ENCODE measurements at places on chromosomes 7 and 10. TPM values are rescaled to one million over a fixed set of nuclear protein-coding genes. Genes with fewer than 3 reads are reported as not detected.

FAM221A gene
- 29.5 TPM for polyA plus RNA-seq

DNA sequence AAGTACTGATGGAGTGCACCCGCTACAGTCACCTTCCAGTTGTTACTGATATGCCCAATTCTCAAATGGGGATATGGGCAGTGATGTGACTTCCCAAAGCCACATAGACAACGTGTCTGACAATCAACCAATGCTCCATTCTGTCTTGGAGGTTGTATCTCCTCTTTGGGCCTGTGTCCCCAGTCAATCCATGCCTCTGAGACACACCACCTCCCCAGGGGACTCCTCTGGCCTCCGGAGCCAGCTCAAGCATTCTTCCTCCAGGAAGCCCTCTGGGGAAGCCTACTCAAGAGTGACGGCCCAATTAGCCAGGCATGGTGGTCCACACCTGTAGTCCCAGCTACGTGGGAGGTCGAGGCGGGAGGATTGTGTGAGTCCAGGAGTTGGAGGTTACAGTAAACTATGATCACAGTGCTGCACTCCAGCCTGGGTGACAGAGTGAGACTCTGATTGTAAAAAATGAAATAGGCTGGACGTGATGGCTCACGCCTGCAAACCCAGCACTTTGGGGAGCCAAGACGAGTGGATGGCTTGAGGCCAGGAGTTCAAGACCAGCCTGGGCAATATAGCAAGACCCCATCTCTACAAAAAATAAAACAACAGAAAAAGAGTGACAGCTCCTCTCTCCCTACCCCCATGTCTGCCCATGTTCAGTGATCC, 99.5 kb upstream of the TNRC18 start:
- no peak for DNase-seq

PLXDC2 gene
- 27.5 TPM for polyA plus RNA-seq

DNA sequence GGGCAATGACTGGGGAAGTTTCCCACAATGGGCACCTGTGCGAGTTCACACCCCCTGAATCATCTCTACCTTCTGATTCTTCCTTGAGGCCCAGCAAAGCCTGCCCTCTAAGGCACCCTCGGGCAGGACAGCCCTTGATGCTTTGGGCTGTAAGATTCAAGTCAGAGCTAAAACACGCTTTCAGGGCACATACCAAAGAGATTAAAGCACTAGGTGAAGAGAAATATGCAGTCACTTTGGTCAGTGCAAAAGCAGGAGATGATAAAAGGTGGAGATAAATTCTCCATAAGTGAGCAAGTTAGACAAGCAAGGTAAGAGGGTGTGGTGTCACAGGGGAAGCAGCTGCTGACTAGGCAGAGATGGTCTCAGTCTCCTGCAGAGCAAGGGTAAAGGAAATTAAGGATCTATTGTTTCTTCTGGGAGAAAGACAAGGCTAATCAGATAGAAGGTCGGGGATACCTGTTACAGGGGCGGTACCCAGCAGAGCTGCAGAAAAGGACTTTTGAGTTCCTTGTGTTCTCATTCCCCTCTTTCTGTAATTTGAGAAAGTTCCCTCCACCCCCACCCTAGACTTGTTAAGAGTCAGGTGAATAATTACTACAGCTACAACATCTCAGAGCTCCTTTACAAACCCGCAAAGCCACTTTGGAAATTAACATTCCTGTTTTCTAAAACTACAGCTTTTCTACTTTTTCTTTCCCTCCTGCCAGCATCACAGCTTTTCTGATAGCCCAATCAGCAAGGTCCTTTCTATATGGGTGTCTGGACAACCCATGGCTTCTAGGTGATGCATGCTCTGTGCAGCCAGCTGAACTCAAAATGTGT, 26.4 kb downstream of the PDLIM1 start:
- DNase-seq, result no peak

DNA sequence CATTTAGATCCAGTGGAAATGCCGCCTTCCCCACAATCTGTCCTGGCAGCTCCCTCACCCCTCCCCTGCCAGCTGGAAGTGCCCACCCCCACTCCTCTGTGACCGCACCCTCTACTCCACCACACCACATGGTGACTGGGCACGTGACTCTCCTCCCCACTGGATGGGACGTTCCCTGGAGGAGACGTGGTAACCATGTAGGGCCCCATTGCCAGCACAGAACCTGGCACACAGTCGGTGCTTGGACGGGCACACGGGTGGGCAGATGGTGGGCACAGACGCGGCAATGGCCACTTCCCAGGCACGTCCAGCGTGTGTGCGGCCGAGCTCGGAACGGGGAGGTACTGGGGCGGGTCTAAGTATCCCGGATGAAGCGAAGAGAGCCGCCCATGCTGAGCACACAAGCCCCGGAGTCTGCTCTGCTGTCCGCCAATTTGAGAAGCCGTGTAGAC, 245.6 kb downstream of the MAD1L1 start:
- no peak for DNase-seq

ATOH7 gene
- 0.21 TPM for polyA plus RNA-seq

- DNase-seq, result no peak
These were observed 161.4 kb upstream of the EEPD1 start for GRCh38 chr7:35991511-35992232.

GRCh38 chr10:58754469-58755339, 242.0 kb downstream of the BICC1 start:
- DNase-seq, result no peak

AKR1C4 gene
- 1.9 TPM for polyA plus RNA-seq

LIPM gene
- polyA plus RNA-seq, result not detected

- DNase-seq, result peak; percentile 63
These were observed 42.8 kb upstream of the GNA12 start for GRCh38 chr7:2886900-2887299.

DNA sequence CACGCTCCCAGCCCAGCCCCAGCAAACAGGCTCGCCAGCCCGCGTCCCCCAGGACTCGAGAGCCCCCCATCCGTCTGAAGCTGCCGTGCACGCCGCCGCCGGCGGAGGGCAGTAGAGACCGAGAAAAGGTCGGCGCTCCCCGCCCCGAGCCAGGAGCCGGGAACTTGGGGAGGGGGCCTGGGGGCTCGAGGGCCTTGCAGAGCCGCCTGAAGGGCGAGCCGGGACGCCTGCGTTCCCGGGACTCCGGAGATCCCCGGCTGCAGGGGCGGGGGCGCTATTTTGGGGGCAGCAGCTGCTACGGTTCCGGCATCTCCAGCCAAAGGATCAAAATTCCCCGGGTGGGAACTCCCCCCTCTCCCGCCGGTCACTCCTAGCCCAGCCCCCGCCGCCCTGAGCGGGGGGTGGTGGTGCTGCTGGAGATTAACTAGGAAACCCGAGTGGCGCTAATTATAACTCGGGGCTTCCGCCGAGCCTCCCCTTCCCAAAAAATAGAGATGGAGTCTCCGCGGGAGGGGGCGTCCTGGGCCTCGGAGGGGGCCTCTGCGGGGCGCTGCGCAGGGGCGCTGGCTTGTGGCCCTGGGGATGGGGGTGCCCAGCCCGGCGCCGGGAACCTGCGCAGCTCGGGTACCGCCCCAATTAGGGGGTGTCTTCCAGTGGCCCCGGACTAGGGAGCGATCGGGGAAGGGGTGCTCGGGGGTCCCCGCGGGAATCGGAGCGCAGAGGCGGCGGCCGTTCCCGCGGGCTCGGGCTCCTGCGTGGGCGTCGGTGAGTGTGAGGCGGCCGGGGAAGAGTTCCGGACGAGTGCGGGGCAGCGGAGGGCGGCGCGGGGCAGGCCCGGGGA, 608 bp downstream of the ACHE start:
- DNase-seq, result peak; percentile 58

PDZD7 gene
- polyA plus RNA-seq, result 1.6 TPM

DNA sequence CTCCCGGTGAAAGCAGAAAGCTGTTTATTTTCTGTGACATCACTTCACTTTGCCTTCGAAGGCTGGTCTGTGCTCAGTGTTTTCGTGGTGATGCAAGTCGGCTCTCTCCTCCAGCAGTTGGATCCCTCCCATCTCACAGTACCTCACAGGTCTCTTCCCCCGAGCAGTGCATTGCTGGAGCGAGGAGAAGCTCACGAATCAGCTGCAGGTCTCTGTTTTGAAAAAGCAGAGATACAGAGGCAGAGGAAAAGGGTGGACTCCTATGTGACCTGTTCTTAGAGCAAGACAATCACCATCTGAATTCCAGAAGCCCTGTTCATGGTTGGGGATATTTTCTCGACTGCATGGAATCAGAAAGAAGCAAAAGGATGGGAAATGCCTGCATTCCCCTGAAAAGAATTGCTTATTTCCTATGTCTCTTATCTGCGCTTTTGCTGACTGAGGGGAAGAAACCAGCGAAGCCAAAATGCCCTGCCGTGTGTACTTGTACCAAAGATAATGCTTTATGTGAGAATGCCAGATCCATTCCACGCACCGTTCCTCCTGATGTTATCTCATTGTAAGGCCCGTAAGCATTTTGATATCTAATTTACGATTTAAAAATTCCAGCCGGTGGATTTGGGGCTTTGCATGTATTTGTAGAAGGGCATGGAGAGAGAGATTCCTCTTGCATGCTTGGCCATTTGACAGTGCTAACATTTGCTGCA, at the start of gene LGI1:
Gene LGI1, plus strand, starts transcription at position 136 of the 707 bp plus-strand sequence. Its CDS starts 209 bp downstream, at position 345.
- DNase-seq, result no peak

Measured in testis (tissue), 5 donors.